ENCODE measurements at places on chromosomes 12 and 14.

DNA sequence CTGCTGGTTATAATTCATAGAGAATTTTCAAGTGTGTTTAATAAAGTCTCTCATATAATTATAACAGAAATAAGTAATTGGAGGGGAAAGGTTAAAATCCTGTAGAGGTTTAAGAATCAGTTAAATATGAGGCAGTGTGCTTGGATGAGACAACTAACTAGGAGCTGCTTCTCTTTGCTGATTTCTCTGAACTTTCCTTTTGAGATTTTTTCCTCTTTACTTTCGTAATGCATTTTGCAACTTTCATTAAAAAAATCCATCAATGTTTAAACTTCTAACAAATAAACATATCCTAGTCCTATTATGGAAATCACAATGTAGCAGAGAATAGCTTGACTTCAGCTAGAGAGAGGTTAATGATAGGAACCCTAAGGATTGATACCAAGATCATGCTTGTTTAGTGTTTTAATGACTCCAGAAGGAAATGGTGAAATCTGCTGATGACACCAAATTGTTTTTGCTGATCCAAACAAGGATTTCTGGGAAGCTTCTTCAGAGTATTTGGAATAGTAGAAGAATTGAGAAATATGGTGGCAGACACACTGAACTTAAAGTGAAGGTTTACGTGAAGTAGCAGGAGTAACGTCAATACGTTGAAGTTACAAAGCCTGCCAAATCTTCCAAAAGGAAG lies 122.6 kb downstream of the RAD51B start:
- DNase-seq, result no peak

- DNase-seq, result no peak
Observed at GRCh38 chr12:107359382-107359781, 266.0 kb upstream of the CRY1 start.

- no peak for DNase-seq
Observed at GRCh38 chr14:102316338-102316742, 3.2 kb upstream of the ZNF839 start.

DNA sequence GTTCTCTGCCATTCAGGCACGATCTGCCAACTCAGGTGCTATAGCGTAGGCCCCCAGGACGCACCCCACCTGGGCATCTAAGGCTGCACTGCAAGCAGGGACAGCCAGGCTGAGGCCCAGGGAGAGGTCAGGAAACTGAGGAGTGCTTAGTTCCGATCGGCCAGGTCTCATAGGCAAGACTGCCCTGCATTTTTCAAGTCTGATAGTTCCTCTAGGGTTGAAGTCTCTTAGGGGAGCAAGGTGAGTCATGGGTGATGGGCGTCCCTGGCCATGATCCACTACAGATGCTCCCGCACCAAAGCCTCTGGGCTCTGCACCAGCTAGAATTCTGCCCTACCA lies 13.2 kb downstream of the NOPCHAP1 start:
- no peak for DNase-seq

- no peak for DNase-seq
Observed at GRCh38 chr14:96112032-96112431, 72.9 kb downstream of the C14orf132 start.

- DNase-seq, result no peak
Observed at GRCh38 chr14:50688875-50689274, 20.8 kb upstream of the SAV1 start.

GRCh38 chr12:25372002-25372401 lies 121.3 kb upstream of the KRAS start:
- DNase-seq, result no peak

GRCh38 chr14:68104518-68104917 lies 284.9 kb downstream of the RAD51B start:
- DNase-seq, result no peak

- DNase-seq, result no peak
Observed at GRCh38 chr12:116934908-116935705, 24.4 kb downstream of the FBXW8 start.
